ENCODE measurements at places on chromosomes 1 and 21.

GRCh38 chr1:91349524-91349923, 55.1 kb downstream of the HFM1 start:
- no peak for DNase-seq

DNA sequence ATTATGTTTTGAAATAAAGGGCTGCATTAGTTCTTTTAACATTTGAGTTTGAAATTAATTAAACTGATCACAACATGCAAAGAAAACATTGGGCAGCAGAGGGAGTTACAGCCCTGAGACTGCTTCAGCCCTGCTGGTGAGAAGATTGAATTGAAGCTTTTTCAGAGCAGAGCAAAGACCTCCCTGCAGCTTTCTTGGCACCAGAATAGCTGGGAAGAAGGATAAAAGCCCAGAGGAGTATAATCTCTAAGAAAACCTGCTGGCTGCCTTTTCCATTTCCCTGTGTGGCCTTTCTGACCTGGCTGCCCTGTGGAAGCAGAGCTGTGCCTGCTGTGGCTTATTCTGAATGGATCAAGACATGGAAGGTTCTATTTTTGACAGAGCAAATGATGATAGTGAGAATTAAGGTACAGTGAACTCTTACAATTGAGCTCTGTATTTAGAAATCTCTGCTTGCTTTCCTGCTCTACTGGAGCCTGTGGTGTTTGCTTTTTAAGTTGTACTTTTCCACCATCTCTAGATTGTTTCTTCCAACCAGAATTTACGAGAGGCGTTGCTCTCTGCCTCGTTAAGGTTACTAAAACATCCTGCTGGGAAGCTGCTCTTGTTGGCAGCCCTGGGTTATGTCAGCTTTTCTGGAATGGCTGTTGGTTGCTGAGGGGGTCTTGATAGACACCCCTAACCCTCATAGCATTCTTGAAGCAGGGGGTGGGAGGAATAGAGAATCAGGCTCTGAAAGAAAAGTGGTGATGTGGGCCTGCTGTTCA, 9.9 kb downstream of the SNRPE start:
- DNase-seq = no peak

DNA sequence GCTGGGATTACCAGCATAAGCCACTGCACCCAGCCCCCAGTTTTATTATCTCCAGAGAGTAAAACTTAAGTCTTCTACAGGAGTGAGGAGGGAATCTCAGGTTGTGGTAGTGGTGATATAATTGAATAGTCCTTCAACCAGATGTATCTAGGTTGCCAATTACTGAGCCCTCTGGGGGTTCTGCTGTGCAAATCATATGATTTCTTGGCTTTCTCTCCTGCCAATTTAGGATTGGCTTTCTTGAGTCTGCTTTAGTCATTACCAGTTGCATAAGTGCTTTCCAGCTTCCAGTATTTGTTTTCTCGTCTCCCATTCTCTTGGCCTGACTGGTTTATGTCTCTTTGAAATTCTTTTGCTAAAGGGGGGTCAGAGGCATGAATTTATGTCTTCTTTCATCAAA, 11.1 kb downstream of the CPT2 start:
- no peak for DNase-seq

DNA sequence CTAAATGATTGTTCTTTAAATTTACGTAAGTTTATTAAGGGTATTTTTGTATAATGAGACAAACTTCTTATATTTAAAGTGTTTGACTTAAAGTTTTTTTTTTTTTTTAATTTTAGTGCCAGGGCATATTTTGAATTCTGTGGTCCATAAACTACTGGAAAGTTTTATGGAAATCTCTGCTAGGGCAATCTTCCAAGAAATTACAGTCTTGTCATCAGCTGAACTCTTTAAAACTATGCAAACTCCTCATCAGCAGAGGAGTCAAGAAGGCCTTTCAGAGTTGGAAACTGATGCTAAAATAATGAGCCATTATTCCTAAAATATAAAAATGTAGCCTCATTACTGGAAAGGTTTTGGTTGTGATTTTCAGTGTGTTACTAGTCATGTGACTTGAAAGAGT, 1201.9 kb downstream of the BRINP3 start:
- no peak for DNase-seq

DNA sequence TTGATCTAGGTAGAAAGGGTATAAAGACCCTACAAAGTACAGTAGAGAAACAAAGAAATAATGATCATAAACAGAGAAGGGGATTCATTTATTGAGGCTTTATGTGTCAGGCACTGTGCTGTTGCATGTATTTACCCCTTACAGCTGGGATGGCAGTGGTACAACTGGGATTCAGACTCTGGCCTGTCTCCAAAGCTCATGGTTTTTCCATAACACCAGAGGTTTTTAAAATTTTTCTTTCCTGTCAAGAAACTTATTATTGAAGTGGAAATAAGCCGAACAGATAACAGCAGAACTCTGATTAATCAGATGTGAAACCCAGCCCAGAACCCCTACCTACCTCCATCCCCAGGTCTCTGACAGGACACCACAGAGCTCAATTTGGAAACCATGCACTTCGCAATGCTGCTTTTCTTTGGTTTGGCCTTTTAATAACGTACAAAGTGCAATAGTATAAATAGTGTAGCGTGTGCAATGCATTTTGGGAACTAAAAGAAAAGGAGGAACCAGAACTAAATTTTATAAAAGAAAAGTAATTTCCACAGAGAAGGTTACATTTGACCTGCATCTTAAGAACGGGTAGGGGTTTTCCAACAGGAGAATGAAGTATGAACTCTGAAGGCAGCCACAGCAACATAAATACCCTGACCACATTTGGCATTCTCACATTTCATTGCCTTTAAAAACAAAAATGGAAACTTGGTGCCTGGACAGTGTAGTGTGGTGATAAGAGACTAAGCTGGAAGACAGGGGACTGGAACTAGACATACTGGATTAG, 92.0 kb upstream of the S1PR1 start:
- DNase-seq = no peak

DNA sequence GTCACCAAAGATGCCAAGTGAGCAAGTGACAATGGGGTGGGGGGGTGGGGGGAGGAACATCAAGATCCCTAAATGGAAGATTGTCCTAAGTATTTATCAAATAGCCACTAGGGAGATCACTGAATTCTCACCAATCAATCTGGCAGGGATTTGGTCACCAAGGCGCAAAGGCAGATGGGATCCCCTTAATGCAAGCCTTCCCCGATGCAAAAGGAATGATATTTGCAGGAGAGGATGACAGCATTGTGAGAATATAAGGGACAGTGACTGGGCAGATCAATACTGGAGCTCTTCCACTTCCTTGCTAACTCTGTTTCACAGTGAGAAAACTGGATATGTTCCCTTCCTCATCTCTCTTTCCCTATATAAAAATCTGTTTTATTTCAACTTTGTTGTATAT, 40.9 kb downstream of the DUSP10 start:
- DNase-seq = no peak

GRCh38 chr21:37367703-37368540, 1.3 kb downstream of the DYRK1A start:
- no peak for DNase-seq

GRCh38 chr21:14533499-14534428, 12.4 kb downstream of the SAMSN1 start:
- DNase-seq = peak; percentile 61

- no peak for DNase-seq
Observed at GRCh38 chr1:33168556-33169289, 13.1 kb downstream of the TRIM62 start.

- no peak for DNase-seq
Observed at GRCh38 chr1:151009206-151009587, 948 bp downstream of the PRUNE1 start.

DNA sequence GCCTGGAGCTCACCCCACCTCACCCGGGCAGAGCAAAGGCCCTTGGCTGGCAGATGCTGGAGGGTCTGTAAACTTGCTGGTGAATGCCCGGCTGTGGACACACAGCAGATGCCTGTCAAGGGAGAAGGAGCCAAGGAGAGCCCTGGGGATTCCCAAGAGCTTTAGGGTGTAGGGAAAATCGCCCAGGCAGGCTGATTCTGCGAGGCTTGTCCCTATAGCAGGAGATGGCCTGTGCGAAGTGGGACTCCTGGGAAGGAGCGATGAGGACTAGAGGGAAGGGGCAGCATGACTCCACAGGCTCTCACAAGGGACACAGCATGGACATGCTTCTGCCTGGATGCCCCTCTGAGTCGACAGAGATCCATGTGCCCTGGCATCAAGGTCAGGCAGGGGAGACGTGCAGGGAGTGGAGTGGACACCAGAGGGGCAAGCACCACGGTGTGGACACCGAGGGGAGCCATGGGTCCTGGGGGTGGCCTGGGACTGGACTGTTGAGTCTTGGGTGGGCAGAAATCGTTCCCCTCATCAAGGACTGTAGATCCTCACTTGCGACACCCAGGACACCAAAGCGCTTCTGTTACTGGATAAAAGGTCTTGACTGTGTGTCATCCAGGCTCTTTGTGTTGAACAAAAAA, 71.4 kb upstream of the ABCG1 start:
- DNase-seq = no peak

DNA sequence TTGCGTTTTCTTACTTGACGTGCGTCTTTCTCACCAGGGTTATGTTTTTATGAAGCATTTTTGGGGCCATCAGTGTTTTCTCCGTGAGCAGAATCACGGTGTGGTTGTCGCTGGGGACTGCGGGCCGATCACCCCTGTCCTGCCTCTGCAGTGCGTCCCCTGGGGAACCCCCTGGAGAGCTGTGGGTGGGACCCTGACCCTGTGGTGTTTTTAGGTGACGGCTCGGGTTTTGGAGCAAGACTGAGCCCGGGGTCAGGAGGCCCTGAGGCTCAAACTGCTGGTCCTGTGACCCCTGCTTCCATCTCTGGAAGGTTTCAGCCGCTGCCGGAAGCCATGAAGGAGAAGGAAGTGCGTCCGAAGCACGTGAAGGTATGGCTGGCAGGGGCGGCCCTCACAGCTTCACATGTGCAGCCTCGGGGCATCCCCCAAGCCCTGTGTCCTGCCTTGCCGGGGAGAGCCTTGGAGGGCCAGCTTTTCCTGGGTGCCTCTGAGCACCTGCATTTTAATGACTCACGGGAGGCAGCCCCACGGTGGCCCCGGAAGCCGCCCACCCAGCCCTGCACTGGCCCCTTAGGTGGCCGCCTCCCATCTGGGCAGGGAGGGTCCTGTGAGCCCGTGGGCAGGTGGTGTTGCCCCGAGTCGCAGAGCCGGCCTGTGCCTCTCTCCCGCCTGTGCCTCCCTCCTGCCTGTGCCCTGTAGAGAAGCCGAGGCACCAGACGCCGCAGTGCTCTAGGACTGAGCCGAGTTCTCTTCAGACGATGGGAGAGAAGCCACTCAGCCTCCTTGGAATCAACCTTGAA, 36.7 kb upstream of the DIP2A start:
- no peak for DNase-seq

DNA sequence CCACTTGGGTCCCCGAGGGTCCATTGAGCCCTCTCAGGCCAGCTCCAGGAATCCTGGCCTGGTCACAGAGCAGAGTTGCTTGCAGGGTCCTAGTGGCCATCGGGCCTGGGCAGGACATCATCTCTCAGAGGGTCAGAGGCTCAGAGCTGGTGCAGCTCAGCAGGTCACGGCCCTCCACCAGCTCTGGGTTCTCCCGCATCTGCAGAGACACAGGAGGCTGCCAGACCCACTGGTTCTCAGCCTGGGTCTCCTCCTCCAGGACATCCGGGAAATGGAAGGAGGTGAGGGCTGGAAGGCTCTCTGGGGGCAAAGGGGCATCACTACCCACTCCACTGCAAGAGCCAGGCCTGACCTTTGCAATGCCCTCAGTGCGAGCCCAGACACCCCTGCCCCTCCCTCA, 6.5 kb downstream of the TMEM54 start:
- DNase-seq = no peak

DNA sequence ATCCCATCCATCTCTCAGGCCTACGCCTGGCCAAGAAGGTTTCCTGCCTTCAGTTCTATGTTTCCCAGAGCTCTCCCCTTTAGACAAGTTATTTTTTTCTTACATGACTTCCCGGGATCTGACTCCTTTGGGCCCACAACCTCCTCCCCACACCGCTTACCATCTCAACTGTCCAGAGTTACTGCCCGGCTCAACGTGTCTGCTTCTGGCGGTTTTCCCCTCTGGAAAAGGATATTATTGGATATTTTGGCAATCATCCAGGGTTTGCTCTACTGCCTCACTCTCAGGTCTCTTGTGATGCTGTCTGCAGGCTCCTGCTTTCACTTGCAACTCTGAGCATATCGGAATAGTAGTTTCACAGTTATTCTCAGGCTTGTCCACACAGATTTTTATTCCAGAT, 318.2 kb upstream of the CAMK1G start:
- DNase-seq = no peak

DNA sequence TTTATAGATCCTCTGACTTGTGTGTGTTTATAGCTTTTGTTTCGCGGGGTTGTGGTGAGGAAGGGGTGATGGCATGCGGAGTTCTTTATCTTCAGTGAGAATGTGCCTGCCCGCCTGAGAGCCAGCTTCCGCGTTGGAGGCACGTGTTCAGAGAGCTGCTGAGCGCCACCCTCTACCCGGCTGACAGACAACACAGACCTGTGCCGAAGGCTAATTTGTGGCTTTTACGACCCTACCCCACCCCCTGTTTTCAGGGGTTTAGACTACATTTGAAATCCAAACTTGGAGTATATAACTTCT, 14.4 kb upstream of the CD101 start:
- DNase-seq = no peak

- no peak for DNase-seq
Observed at GRCh38 chr1:114040273-114041015, 61.2 kb downstream of the OLFML3 start.

DNA sequence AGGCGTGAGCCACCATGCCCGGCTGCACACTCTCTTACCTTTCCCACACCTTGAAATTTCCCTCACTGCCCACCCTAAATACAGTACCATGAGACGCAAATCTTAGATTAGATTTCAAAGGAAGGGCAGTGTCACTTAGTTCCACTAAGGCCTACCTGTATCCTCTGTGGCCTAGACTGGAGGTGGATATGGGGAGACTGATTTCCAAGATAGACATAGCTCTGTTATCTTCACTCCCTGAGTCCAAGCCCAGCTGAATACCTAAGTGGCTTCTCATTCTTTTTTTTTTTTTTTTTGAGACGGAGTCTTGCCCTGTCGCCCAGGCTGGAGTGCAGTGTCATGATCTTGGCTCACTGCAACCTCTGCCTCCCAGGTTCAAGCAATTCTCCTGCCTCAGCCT, 89.0 kb downstream of the SLC16A1 start:
- no peak for DNase-seq

DNA sequence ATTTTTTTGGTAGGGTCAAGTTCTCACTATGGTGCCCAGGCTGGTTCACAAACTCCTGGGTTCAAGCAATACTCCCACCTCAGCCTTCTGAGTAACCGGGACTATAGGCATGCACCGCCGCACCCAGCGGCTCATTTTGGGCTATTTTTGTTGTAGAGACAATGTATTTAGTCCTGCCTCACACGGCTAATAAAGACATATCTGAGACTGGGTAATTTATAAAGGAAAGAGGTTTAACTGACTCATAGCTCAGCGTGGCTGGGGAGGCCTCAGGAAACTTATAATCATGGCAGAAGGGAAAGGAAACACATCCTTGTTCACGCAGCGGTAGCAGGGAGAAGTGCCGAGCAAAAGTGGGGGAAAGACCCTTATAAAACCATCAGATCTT, 4.2 kb downstream of the CELA2A start:
- DNase-seq = no peak

- no peak for DNase-seq
Observed at GRCh38 chr1:1275836-1276235, 2.2 kb upstream of the UBE2J2 start.

- DNase-seq = no peak
Observed at GRCh38 chr1:228018961-228019721, 12.3 kb downstream of the WNT3A start.

GRCh38 chr1:12738934-12739333, 7.1 kb upstream of the CFAP107 start:
- DNase-seq = no peak
